ENCODE measurements at places on chromosomes 16 and 17.

GRCh38 chr17:28549236-28550132 is 2.9 kb downstream of the UNC119 start:
- DNase-seq: peak; percentile 72

- no peak for DNase-seq
These were observed 1.5 kb upstream of the SIAH1 start for GRCh38 chr16:48386559-48387312.

- DNase-seq: no peak
These were observed 43.8 kb upstream of the EFCAB3 start for GRCh38 chr17:62336527-62336926.

- no peak for DNase-seq
These were observed 900 bp downstream of the SPPL2C start for GRCh38 chr17:45845376-45846185.

- DNase-seq: no peak
These were observed 44.0 kb downstream of the ANKRD11 start for GRCh38 chr16:89446136-89446974.

DNA sequence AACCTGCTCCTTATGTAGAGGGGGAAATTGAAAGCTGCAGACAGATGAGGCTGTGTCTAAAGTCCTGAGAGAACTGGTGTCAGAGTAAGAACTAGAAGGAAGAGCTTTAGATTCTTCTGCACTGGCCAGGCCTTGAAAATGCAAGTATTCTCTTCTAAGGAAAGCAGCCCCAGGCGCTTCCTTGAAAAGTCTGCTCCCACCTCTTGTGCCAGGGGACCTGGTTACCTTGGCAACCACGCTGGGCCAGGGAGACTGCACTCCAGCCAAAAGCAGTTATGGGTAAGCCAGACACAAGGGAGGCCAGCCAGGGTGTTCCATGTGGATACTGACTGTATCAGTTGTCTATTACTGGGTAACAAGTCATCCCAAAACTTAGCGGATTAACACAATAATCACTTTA is 228.6 kb upstream of the SDK2 start:
- no peak for DNase-seq

DNA sequence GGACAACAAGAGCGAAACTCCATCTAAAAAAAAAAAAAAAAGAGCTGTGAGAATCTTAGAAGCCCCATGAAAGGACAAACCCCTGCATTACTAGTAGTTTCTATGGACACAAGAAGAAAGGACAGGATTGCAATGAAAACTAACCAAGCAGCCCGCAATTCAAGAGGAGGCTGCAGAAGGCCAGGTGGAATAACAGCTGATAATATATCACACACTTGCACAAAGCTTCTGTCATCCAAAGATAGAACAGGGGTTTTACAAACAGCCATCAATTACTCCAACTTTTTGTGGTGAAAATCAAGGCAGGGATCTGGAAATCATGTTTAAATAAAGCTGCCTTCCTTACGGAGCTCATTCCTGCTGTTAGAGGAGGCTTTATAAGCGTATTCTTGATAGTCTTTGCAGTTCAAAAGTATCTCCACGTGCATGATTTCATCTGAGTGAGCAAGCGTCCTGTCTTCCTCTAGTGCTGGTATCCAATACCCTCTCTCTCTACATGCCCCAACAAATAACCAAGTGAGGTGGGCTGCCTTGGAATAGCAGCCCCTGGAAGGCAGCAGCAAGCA is 23.1 kb upstream of the TMEM94 start:
- no peak for DNase-seq

GRCh38 chr17:80847496-80848230 is 144.0 kb upstream of the CHMP6 start:
- peak; percentile 70 for DNase-seq

DNA sequence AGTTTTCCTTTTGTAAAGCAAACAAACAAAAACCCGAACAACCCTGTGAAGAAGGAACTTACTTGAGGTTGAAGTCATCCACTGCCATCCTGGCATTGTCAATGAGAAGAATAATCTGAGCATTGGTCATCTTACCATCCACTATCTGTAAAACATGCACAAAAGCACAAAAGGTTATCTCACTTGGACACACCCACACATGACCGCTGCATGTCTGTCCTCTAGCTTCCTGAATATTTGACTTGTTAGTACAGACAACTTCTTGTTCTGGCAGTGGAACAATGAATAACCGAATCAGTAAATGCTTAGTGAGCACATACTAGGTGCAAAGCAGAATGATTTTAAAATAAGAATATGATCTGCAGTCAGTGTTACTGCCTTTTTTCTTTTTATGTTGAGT is 6.1 kb downstream of the KRT23 start:
- DNase-seq: no peak

DNA sequence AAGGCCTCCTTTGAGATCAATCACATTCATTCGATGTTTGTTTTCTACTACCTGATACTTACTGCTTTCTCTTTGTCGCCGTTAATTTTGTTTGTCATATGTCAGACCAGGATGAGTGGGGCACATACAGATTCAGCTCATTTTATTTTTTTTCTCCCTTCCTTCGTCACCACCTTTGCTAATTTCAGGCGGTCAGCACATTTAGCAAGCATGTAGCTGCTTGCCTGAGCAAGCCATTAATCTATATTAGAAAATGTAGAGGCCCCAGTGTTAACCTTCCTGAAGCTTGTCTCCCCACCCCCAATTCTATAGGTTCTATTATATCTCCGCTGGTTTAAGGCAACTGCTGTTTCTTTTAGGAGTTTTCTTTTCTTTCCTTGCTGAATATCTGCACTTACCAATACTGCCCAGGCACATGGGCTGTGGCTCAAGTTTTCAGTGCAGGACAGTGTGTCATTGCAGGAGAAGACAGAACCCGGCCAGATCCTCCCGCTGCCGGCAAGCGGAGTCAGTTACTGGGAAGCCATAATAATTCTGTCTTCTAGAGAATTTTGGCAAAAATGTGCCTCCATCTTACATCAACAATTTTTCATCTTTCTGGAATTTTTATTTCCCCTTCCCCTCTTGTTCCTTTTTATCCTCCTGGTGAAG is 714.3 kb downstream of the WWOX start:
- DNase-seq: no peak

GRCh38 chr17:47197821-47198220 is 8.7 kb upstream of the CDC27 start:
- DNase-seq: no peak

GRCh38 chr17:54882950-54883349 is 17.7 kb upstream of the TOM1L1 start:
- no peak for DNase-seq

GRCh38 chr17:8468127-8468526 is 32.4 kb downstream of the NDEL1 start:
- no peak for DNase-seq

- DNase-seq: no peak
These were observed 11.6 kb downstream of the PALB2 start for GRCh38 chr16:23629516-23629915.
